ENCODE measurements at places on chromosomes 5 and 9. TPM values are rescaled to one million over a fixed set of nuclear protein-coding genes. Genes with fewer than 3 reads are reported as not detected.

GRCh38 chr9:128835246-128836210 lies 5.9 kb upstream of the SPOUT1 start:
- H3K27ac ChIP-seq, result no peak overlapping the region
- H3K4me3 ChIP-seq, result no peak overlapping the region
- H3K4me1 ChIP-seq, result no peaks in the 10 kb centered on the region
- no peaks in the 10 kb centered on the region for H3K27me3 ChIP-seq
- no peaks in the 10 kb centered on the region for H3K36me3 ChIP-seq

- DNase-seq, result no peak
- H3K27ac ChIP-seq, result no peak overlapping the region
- H3K27me3 ChIP-seq, result no peaks in the 10 kb centered on the region
- H3K4me3 ChIP-seq, result no peak overlapping the region
- no peaks in the 10 kb centered on the region for H3K4me1 ChIP-seq
- H3K36me3 ChIP-seq, result no peaks in the 10 kb centered on the region
These were observed 164.4 kb downstream of the GIN1 start for GRCh38 chr5:102955488-102955887.

DNA sequence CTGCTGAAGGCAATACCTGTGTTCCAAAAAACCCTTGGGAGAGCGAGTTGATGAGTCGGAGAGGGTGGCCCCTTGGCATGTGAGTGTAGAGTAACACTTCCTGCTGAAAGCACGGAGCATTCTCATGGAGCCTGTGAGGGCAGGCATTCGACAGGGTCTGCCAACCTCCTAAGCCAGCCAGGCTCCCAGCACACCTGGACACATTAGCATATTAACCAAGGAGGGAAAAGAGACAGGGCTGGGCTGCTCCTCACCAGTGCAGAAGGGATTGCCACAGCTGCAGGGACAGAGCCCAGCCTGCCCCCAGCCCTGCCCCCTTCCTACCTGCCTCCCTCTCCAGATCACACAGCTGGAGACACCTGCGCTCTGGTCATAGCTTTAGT lies 46.4 kb upstream of the SEMA4D start:
- H3K27me3 ChIP-seq, result no peaks in the 10 kb centered on the region
- no peak overlapping the region for H3K4me3 ChIP-seq
- H3K27ac ChIP-seq, result no peak overlapping the region
- no peaks in the 10 kb centered on the region for H3K36me3 ChIP-seq

The GZMA gene
- total RNA-seq, result not detected

GRCh38 chr5:5464036-5464715 lies 41.7 kb downstream of the ICE1 start:
- no peaks in the 10 kb centered on the region for H3K4me1 ChIP-seq
- no peak overlapping the region for H3K27ac ChIP-seq
- H3K4me3 ChIP-seq, result no peak overlapping the region
- no peaks in the 10 kb centered on the region for H3K36me3 ChIP-seq
- H3K27me3 ChIP-seq, result no peaks in the 10 kb centered on the region

The PTPN3 gene
- total RNA-seq, result 21.1 TPM

The OTP gene
- not detected for total RNA-seq

GRCh38 chr5:120251898-120252297 lies 212.2 kb upstream of the PRR16 start:
- no peaks in the 10 kb centered on the region for H3K4me1 ChIP-seq
- no peaks in the 10 kb centered on the region for H3K27me3 ChIP-seq
- no peak for DNase-seq
- H3K36me3 ChIP-seq, result no peaks in the 10 kb centered on the region
- H3K27ac ChIP-seq, result no peak overlapping the region
- no peak overlapping the region for H3K4me3 ChIP-seq

The TARS1 gene
- total RNA-seq, result 107 TPM

The PCDHGB1 gene
- total RNA-seq, result 0.96 TPM

- H3K4me1 ChIP-seq, result peaks cover 40% of the 10 kb centered on the region
- H3K27ac ChIP-seq, result peak overlapping the region; percentile 93
- peaks cover 34% of the 10 kb centered on the region for H3K36me3 ChIP-seq
- H3K4me3 ChIP-seq, result no peak overlapping the region
- no peak for DNase-seq
These were observed 68.2 kb downstream of the PIK3R1 start for GRCh38 chr5:68283766-68284165.

GRCh38 chr5:178667101-178667500 lies 40.3 kb upstream of the CLK4 start:
- H3K36me3 ChIP-seq, result no peaks in the 10 kb centered on the region
- H3K4me3 ChIP-seq, result no peak overlapping the region
- no peak for DNase-seq
- H3K27ac ChIP-seq, result no peak overlapping the region
- H3K4me1 ChIP-seq, result no peaks in the 10 kb centered on the region
- no peaks in the 10 kb centered on the region for H3K27me3 ChIP-seq

- H3K4me1 ChIP-seq, result no peaks in the 10 kb centered on the region
- H3K4me3 ChIP-seq, result no peak overlapping the region
- no peak overlapping the region for H3K27ac ChIP-seq
- no peak for DNase-seq
These were observed 60.3 kb downstream of the S1PR3 start for GRCh38 chr9:89051421-89052025.

- H3K36me3 ChIP-seq, result no peaks in the 10 kb centered on the region
- H3K4me3 ChIP-seq, result no peak overlapping the region
- H3K27ac ChIP-seq, result no peak overlapping the region
- H3K27me3 ChIP-seq, result no peaks in the 10 kb centered on the region
- DNase-seq, result no peak
These were observed 365.1 kb upstream of the TRPC7 start for GRCh38 chr5:136730426-136730825.

DNA sequence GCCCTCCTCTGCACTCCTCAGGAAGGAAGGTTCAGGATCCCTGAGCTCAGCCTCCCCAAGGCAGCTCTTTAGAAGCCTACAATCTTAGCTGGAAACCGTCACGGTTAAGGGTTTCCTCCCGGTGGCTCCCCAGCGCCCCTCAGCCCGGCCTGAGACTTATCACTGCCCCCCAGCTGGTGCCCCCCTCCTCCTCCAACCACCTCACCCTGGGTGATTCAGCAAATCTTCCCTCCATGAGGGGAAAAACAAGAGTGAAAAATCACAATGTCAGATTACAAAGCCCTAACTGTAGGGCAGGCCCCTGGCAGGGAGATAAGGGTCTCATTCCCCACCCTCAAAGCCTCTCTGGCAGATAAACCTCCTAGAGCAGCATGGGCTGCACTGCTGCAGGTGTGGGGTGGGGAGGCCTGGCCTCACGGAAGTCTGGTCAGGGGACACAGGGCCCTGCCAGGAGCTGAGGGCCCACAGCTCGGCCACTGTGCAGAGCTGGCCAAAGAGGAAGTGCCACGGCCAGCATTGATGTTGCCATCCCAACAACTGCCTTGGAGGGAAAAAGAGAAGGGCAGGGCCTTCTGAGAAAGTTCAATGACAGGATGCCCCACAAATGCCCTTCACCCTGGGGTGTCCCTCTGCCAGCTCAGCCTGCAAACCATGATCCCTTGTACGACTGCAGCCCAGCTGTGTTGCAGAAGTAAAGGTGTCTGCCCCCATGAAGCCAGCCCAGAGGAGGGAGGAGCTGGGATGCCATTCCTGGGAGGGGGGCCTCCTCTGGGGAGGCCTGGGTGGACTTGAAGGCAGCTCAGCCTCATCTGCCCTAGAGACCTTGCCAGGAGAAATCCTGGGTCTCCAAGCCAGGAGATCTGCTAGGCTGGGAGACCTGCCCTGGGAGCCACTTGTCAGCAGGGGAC lies 25.9 kb downstream of the GFI1B start:
- no peak overlapping the region for H3K27ac ChIP-seq
- H3K4me1 ChIP-seq, result peaks cover 9% of the 10 kb centered on the region
- DNase-seq, result no peak
- H3K36me3 ChIP-seq, result no peaks in the 10 kb centered on the region

- no peaks in the 10 kb centered on the region for H3K36me3 ChIP-seq
- H3K4me1 ChIP-seq, result peaks cover 5% of the 10 kb centered on the region
- no peak overlapping the region for H3K4me3 ChIP-seq
- DNase-seq, result peak; percentile 61
- H3K27me3 ChIP-seq, result no peaks in the 10 kb centered on the region
These were observed 94.0 kb downstream of the ACTL7B start for GRCh38 chr9:108761655-108762347.

The CSNK1G3 gene
- total RNA-seq, result 70.3 TPM

DNA sequence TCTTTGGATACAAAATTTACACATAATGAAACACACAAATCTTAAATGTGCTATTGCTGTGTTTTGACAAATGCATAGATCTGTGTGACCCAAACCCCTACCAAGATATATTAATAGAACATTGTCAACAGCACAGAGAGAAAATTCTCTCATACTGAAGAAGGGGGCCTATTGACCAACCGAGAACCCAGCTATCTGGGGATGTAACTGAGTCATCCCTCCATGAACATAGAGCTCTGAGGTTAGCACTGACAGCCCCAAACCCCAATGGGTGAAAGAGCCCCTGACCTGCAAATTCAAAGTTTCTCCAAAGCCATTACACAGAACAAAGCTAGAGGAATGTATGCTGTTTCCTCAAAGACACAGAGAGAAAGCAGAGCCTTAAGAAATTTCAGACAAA lies 180.8 kb downstream of the PAX5 start:
- H3K4me3 ChIP-seq, result no peak overlapping the region
- no peaks in the 10 kb centered on the region for H3K4me1 ChIP-seq
- H3K27me3 ChIP-seq, result no peaks in the 10 kb centered on the region
- no peaks in the 10 kb centered on the region for H3K36me3 ChIP-seq
- no peak overlapping the region for H3K27ac ChIP-seq

- H3K4me1 ChIP-seq, result no peaks in the 10 kb centered on the region
- no peak for DNase-seq
- no peaks in the 10 kb centered on the region for H3K36me3 ChIP-seq
- H3K27ac ChIP-seq, result no peak overlapping the region
- H3K27me3 ChIP-seq, result no peaks in the 10 kb centered on the region
These were observed 435.7 kb downstream of the NFIB start for GRCh38 chr9:13878241-13878711.

DNA sequence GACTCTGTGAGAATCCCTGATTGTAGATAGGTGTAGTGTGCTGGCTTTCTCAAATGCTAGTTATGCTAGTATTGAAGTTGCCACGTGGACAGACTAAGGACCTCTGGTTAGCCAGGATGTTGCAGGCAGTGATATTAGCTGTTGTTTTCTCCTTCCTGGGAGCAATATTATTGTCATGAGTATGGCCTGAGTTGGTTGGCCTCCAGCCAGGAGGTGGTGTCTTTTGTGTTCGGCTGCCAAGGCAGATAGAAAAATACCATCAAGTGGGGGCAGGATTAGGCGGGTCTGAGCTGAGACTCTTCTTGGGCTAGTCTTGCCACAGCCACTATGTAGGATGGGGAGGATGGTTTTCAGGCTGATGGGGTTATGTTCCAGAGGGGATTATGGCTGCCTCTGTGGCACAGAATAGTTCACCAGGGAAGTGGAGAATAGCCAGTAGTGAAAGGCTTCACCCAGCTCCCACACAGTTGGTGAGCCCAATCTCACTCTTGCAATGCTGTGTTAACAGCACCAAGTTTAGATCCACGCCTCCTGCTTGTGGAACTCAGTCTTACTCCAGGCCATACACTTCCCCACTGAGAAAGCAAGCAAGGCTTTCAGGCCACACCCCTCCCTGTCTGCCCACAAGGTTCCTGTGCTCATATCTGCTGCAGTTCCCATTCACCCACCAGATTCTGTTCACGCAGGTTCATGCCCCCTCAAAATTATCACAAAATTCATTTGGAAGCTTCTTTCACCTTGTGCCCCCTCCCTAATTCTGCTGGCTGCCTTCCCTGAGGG lies 31.2 kb downstream of the GHR start:
- H3K4me3 ChIP-seq, result no peak overlapping the region
- H3K27me3 ChIP-seq, result no peaks in the 10 kb centered on the region
- H3K36me3 ChIP-seq, result no peaks in the 10 kb centered on the region
- H3K4me1 ChIP-seq, result no peaks in the 10 kb centered on the region
- DNase-seq, result no peak
- H3K27ac ChIP-seq, result no peak overlapping the region

DNA sequence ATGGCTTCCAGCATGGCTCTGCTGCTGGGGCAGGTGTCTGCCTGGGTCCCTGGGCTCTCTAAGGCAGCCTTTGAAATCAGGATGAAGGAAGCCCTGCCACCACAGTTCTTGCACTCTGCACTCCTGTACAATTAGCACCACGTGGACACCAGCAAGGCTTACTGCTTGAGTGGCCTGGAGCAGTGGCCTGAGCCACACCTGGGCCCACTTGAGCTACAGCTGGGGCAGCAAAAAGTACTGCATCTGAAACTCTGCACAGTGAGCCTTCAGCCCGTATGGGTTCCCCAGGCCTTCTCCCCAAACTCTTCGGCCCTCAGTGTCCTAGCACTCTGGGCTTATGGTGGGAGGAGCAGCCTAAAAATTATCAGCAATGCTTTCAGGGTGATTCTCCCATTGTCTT lies 8.0 kb upstream of the INIP start:
- no peaks in the 10 kb centered on the region for H3K27me3 ChIP-seq
- H3K4me3 ChIP-seq, result no peak overlapping the region
- DNase-seq, result no peak
- no peak overlapping the region for H3K27ac ChIP-seq
- no peaks in the 10 kb centered on the region for H3K36me3 ChIP-seq
